ENCODE measurements at places on chromosomes 1 and 21.

DNA sequence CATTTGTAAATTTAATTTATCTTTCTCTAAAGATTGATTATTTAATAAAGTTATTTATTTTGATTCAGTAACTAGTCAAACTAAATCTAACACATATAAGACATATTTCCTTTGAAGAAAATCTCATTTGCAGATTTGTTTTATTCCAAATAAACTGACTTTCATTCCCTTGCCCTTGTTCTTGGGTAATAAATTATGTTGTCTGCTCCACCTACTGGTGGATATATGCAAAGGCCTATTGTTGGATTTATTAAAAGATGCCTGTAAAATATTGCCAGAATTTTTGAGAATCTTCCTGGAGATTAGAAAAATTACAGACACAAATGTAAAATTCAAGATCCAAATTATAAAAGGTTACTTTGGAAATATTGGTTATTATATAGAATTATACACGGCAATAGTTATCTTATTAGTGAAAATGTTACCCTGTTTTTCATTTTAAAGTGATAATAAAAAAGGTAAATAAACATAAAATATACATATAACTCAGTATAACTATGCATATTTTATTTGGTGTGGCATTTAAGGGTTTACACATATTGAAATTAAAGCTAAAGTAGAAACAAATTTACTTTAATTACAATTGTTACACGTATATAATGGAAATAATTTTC, 116.1 kb downstream of the SPATA17 start:
- DNase-seq, result no peak

DNA sequence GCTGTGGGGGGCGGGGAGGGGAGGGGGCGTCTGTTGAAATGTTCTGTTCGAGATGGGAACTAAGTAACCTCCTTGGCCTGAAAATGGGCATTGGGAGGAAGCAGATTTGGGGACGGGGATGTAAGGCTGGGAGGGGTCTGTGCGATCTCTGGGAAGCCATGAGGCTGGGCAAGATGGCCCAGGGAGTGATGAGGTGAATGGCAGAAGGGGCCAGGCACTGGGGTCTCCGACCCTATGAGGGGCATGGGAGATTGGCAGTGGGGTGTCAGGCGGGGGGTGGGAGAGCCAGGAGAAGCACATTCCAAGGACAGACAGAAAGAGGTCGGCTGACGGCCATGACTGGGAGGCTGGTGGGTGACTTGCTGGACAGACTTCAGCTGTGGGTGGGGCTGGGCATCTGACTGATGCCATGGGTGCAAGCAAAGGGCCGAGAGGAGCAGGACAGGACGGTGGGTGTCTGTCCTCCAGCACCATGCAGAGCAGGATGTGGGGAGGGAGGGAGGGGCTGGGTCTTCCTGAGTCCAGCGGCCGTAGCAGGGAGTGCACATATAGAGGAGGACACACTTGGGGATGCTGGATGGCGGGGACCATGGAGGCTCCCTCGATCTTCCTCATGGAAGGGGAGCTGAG, 30.0 kb upstream of the COL18A1 start:
- DNase-seq, result no peak

GRCh38 chr1:25425098-25426085, 4.8 kb upstream of the RHCE start:
- no peak for DNase-seq

GRCh38 chr1:184379111-184379752, 7.6 kb upstream of the C1orf21 start:
- no peak for DNase-seq

DNA sequence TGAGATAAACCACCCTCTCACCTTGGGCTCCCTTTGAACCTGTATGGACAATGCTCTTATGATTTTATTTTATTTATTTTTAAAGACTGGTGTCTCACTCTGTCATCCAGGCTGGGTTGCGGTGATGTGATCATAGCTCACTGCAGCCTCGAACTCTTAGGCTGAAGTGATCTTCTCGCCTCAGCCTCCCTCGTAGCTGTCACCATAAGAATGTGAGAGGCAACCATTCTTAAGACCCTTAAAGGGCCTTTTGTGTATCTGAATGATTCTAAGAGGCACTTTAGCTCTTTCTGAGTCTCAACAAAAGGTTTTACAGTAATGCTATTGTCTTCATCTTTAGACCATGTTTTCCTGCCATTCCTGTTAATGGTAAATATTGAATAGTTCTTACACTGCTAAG, 67.0 kb downstream of the IVNS1ABP start:
- no peak for DNase-seq

Data from stimulated activated CD4-positive, alpha-beta T cell treated with anti-CD3 and anti-CD28 coated beads, Interleukin-1b, Interleukin-23, amount 100 ng/mL, for 1 hour (primary cell).